Cardiac fibroblast (primary cell): ENCODE measurements at places on chromosomes 2 and 18.
A peak's percentile ranks its signal among the peaks of the same experiment; 100 is the strongest.

DNA sequence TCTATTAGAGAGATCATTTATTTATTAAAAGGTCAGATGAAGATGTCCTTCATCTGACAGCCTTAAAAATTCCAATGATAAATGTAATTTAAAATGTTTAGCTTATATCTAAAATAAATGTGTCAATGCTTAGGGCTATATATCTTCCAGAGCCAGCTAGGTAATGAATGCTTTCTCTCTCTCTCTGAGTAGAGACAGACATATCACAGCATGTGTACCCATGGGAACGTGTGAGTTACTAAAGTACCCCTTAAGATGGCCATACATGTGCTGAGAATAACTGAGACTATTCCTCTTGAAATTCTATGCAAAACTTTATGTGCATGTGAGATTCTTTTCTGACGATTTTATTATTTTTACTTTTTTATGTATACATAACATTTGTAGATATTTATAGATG, 420.9 kb upstream of the ST6GAL2 start:
- no peak for DNase-seq

DNA sequence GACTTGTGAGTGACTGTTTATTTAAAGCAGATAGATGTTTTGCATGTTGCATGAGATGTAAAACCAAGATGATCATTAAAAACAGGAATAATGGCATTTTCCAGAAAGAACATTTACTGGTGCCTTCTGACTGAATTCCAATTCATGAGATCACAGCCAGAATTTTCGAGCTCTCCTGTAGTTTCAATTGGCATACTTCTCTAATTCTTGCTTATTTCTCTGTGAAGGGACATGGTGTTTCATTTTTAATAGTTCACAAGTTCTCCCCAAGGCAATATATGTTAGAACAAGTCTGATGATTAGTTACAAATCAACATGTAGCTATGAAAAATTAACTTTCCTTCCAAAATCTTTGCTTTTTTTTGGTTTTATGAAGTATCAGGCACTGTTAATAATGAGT, 105.7 kb downstream of the PDE1A start:
- no peak for DNase-seq

DNA sequence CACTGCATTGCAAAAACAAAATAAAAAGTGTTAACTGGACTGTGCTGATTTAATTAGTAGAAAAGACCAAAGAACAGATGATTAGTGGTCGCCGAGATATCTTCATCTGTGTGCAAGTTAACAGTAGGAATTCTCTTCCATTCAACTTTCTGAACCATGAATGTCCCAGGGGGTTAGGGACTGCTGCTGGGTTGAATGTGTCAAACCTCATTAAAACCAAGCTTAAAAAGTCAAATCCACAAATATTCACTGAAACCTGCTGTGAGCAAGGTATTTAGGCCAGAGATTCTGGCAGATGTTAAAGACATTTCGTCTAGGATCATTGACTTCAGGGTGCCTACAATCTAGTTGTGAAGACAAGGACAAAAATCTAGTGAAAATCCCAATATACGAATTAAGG, 58.7 kb downstream of the STPG4 start:
- no peak for DNase-seq

DNA sequence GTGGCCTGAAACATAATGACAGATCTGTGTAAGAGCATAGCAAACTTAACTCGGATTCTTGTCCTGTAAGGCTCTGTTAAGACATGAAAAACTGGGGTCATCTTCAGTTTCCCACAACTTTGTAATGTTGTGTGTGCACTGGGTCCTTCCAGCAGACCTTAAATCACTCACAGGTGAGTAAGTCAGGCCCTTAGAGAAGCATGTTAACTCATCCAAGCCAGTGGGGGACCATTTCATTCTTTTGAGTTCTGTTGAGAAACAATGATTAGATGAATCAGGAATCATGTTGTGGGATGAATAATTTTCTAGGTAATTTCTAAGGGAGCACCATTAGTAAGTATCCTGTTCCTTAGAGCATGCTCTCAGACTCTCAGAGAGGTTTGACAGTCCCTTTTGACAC, 167.1 kb downstream of the ESCO1 start:
- no peak for DNase-seq

GRCh38 chr2:155733091-155733853, 599.2 kb downstream of the NR4A2 start:
- no peak for DNase-seq

GRCh38 chr18:23619388-23619881, 33.1 kb upstream of the NPC1 start:
- peak; percentile 13 for DNase-seq

DNA sequence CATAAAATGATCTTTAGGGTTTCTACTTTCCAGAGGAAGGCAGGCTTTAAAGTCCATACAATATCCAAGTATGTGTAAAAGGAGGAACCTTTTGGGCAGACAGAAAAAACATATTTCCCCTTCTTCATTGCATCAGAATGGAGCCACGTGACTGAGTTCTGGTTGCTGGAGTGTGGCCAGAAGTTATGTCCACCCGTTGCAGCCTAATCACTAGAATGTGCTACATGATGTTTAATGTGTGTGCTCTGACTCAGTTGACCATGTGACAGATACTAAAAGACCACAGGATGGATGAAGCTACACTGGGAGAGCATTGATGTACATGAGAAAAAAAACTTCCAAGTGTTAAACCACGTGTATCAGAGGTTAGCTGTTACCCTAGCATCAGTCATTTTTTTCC, 460.9 kb downstream of the RIT2 start:
- peak; percentile 46 for DNase-seq

- DNase-seq, result no peak
These were observed 49.8 kb upstream of the ANKRD62 start for GRCh38 chr18:12043811-12044210.

DNA sequence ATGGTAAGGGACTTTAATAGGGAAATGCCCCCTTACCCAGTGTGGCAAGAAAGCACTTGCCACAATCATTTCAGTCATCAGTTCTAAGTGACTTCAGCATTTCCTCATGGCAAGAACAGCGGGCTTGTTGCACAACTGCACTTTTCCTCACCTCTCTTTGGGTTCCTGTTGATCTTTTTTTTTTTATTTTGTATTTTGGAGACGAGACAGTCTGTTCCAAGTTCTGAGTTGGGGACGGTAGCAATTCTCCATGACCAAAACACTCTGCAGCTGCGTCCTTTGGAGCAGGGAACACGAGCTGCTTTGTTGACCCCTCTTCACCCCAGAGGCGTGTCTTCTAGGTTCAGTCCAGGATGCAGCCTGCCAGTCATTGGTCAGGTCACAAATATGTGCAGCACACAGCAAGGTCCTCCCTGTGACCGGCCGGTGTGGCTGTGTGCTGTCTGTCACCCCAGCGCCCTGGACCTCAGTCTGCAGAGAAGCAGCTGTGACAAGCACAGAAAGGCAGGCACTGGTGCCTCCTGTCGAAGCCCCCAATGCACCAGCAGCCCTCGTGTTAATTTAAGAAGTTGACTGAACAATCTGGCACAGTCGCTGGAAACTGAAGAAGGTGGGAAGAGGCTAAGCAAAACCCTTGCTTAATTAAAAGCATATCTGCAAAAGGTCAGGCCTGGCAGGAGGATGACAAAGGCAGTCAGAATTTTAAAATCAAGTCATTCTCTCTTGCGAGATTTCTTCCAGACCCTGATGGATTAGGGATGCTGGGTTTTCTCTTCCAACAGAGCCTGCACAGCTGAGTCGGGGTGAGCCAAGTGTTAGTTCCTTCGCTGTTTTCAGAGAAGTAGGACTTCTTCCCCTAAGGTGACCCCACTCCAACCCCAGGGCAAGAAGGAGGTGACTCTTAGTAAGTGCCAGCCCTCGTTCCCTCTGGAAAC, 96.7 kb upstream of the COPS8 start:
- peak; percentile 11 for DNase-seq

DNA sequence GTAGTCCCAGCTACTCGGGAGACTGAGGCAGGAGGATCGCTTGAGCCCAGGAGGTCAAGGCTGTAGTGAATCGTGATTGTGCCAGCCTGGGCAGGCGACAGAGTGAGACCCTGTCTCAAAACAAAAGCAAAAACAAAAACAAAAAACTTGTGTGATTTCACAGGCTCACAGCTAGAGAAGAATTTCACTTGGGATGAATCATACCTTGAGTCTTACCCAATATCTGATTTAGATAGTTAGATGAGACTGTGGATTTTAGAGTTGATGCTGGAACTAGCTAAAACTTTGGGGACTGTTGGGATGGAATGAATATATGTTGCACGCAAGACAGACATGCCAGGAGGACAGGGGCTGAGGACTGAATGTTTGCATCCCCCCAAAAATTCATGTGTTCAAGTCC, 4.4 kb downstream of the ANKRD29 start:
- DNase-seq, result no peak

DNA sequence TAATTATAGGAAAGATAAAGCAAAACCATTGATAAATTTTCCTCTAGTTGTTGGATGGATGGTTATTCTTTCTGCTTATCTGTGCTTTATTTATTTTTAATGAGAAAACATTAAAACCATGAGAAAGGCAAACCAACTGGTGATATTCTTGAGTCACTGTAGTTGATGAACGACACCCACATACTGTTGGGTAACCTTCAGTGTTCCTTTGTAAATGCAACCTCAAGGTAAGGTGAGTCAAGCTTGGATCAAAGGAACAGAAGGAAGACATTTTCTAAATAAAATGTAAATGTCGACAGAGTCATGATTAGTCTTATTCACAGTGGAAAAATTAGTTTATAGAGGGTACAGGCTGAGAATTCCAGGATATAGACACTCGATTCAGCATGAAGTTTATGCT, 12.7 kb downstream of the ABCB11 start:
- no peak for DNase-seq

DNA sequence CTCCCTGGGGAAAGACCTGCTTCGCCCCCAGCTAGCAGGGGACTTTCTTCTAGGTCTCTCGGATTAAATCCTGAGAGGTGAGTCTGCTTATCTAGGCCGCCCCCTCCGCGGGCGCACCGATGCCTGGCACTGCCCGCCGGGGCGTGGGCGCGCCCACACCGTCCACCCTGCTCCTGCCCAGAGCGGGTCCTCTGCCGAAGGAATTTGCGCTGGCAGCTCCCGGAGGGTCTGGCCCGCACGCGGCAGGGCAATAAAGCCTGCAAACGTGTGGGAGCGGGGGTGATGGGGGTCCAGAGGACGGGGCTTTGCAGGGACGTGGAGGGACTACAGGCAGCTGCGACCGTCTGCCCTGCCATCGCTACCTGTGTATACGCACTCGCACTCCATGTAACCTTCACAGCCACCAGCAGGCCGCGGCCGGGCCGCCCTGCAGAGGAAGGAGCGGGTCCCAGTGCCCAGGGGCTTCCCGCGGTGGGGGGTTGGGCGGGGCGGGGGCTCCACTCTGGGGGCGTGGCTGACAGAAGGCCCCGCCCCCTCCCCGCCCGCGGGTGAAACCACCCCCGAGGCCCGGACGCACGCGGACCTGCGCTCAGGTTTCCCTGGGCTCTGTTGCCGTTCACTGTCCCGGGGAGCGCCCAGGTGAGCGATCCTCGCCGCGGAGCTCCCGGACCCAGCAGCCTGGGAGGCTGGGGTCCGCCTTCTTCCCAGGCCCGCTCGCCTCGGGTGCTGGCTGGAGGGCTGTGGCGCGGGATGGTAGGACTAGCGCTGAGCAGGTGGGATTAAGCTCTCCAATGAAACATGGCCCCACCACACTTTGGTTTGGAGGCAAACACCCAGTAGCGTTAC, 174.5 kb upstream of the HS6ST1 start:
- DNase-seq, result no peak

DNA sequence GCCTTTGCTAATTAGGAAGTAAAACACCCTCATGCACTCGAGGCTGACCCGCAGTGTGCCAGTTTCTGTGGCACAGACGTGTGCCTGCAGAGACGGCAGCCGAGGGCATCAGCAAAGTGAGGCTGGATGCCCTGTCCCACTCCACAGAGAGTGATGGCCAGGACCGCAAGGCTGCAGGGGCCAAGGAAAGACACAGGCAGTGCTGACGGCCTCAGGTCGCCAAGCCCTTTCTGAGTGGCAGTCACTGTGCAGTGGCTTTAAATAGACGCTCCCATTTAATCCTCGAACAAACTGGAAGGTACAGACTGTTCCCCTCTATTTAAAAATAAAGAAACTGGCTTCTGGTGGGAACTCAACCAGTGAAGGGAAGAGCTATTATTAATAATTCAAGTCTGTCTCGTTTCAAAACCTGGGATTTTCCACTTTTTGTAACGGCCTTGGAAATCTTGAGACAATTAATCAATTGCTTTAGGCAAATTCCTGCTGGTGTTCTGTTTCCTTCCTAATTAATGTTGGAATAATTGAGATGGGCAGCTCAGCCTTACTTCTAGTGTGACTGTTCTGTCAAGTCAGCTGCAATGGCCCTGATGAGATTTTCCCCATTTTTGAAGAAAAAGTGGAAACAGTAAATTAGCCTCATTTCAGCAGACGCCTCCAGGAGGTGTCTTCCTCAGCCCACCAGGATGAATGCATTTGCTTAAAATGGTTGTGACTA, 644.6 kb upstream of the RAB6C start:
- no peak for DNase-seq

DNA sequence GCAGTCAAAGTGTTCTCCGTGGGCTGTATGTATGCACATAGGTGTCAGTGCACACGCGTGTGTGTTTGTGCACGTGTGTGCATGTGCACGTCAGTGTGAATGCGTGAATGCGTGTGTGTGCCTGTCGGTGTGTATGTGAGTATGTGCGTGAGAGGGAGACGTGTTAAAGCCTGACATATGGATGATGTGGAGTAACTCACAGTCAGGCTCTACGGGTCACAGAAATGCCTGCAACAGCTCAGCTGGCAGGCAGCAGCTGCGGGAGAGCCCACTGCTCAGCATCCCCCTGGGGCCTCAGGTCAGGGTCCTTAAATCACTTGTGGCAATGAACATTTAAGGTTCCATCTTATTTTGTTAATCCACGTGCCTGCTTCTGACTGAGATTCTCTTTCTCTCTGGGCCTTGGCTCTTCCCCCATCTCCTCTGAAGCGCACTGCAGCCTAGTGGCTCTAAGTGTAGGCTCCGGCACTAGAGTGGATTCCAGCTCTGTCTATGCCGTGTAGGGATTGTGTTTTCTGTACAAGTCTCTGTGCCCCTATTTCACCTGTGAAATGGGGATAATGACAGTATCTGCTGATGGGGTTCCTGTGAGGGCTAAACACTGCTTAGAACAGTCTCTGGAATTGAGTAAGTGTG, 63.0 kb downstream of the DYSF start:
- no peak for DNase-seq

- peak; percentile 26 for DNase-seq
These were observed 311.9 kb downstream of the GBX2 start for GRCh38 chr2:235856151-235856854.

- no peak for DNase-seq
These were observed 97.8 kb downstream of the B3GNT2 start for GRCh38 chr2:62293490-62294271.

GRCh38 chr18:22194151-22194598, 24.8 kb downstream of the GATA6 start:
- DNase-seq, result peak; percentile 2

- DNase-seq, result no peak
These were observed 470 bp downstream of the KCNF1 start for GRCh38 chr2:10912076-10912731.
